ENCODE measurements at places on chromosomes 3 and 15.

DNA sequence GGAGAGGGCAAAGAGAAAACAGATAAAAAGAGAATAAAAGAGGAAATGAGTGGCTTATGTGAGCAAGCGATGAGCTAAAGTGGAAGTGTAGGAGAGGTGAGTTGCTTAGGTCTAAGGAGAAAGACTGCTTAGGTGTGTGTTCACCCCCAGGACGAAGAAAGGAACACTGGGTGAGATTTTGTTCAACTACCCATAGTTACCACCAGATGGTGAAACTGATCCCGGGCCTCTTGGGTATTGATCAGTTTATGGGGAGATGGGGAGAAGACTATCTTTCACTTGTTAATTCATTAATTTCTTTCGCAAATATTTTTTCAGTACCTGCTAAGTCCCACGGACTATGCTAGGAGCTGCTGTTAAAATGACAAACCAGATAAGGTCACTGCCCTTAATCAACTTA, 33.9 kb downstream of the GAP43 start:
- no peak for DNase-seq

DNA sequence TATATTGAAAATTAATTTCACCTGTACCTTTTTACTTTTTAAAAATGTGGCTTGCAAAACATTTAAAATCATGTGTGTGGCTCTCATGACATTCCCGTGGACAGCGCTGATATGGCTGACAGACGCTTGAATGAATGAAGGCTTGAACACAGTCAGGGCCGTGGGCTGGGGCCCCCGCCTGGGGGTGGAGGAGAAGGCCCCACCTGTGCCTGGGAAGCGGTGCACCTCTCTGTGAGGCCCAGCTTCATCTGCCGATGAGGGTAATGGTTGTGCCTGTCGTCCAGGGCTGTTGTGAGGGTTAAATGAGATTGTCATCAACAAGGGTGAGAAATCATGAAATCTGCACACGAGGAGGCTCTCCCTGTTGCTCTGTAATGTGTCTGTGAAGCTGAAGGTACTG, 85.9 kb upstream of the PRR23E start:
- DNase-seq, result no peak

- DNase-seq, result no peak
Measured at GRCh38 chr15:64096668-64097384, 1.0 kb downstream of the SNX1 start.

DNA sequence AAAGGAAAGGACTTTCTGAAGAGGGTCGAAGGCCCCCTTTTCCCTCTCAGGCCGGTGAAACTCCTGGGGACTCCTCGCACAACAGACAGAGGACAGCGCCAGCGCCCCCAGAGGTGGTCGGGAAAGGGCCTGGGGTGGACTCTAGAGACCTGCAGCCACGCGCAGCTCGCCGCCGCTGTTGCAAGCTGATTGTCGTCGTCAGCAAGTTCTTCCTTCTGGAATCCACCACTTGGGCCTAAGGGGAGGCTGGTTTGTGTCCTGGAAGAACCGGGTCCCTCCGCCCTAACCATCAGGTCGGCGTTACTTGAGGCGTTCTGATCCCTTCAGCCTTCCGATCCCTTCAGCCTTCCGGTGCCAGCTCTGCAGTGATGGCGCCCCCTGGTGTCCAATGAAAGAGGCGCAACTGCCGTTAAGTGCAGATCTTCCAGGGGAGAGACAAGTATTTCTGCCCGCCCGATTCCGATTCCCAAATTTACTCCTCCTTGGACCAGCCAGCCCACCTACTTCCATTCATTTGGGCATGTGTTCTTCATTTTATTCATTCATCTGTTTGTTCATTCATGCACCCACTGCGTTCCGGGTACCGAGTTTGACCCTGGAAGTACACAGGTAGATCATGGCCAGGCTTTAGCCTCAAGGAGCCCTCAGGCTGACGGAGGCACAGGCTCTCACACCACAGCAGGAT, 77.2 kb upstream of the SLC6A11 start:
- DNase-seq, result peak; percentile 76
